CD4-positive, alpha-beta T cell (primary cell): ENCODE measurements at places on chromosomes 11 and 22.

DNA sequence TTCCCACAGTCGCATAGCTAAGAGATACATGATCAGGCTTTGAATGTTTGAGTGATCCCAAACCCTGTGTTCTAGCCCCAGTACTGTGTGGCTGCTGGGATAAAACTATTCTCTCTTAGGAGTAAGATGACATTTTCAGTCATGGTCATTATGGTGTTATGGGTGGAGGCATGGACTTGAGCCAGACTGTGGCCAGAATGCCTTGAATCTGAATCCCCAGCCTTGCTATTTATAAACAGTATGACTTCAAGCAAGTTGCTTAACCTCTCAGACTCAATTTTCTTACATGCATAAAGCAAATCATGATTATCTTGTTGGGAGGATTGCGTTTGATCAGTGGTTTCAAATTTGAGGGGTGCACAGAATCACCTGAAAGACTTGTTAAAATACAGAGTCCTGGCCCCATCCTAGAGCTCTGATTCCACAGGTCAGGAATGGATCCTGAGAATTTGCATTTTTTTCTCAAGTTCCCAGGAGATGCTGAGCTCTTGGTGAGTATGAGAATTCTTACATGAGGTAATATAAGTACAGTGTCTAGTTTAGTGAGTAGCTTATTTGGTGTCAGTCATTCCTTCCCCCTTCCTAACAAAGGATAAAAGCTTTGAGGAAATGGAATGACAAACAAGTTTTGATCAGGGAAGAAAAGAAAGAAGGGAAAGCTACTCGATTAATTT lies 571.7 kb downstream of the METTL15 start:
- no peak for DNase-seq

DNA sequence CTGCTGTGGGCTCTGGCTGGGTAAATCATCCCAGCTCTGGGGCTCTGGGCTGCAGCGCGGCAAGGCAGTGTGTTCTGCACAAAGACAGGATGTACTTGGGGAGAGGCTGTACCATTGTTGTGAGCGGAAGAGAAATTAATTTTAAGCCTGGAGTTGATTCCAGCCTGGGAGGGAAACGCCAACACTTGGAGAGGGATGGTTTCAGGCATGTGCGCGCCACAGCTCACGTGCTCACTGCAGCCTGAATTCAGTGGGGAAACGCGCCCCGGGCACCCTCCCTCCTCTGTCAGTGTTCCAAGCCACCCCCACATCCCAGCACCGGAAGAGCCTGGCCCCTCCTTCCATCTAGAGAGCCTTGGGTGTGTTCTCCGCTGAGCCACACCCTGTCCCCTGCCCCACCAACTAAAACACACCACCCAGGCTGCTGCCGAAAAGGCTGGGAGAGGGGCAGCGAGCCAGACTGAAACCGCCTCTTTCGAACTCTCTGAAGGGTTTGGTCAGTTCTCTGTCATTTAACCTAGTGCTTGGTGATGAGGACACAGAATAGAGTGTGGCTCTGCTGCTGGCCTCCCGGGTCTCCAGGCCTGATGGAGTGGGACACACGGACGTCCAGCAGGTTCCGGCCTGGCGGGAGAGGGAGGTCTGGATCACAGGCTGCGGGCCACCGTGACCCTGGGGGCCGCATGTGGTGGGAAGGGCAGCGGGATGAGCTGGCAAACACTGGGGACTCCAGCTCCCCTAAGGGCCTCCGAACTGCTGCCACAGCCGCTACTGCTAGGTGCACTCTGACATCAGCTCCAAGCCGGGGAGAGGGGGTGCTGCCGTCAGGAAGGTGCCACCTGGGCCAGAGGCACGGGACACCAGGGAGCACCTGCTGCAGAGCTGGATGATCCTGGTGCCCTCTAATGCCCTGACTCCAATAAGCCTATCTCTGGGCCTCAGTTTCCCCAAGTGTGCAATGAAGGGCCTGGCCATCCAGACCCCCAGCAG lies 230.8 kb downstream of the CTTN start:
- DNase-seq = no peak

- DNase-seq = no peak
These were observed 41.3 kb downstream of the NARS2 start for GRCh38 chr11:78533399-78533798.

- no peak for DNase-seq
These were observed 4.5 kb downstream of the OSM start for GRCh38 chr22:30262112-30262511.

DNA sequence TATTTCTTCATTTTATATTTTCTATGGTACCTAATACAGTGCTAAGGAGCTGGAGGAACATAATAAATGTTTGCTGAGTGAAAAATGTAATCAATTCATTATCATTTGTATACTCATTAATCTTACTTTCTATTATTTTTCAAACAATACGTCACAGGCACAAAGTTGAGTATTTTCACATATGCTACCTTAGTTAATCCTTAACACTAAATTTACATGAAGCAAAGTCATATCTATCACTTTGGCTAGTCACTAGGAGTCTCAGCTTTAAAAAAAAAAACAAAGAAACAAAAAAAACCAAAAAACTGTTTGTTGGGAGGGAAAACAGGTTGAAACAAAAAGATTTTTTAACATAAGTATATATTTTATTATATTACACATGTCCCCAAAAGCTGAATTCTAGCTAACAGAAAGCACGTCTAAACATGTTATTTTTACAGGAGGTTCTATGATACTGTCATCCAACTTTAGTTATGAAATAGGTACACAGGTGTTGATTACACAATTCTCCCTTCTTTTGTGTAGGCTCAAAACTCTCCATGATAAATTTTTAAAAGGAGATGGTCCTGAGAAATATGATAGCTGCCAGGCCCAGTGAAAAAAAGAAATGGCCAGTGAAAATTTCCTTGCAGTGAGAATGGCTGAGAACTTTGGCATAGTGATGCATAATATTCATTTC lies 14.3 kb downstream of the HPS5 start:
- no peak for DNase-seq

GRCh38 chr11:64545619-64546018 lies 45.4 kb upstream of the SLC22A12 start:
- DNase-seq = no peak

- DNase-seq = no peak
These were observed 48.2 kb downstream of the GLYATL2 start for GRCh38 chr11:58796333-58796732.

DNA sequence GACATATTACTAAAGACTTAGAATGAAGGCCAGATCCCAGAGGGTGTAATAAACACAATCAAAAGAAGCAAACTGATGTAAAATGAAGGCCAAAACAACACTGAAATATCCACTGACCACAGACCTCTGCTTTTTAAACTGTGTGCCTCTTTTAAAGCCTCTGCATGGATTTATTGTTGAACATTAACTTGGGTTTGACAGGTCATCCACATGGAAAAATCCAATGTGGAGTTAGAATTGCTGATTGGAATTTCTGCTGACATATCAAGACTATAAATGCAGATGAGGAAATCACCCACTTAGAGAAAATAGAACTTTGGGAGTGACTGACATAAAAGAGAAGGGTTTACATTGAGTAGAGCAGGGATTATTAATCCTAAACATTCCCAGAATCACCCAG lies 853.9 kb upstream of the RAG2 start:
- no peak for DNase-seq
